Fibroblast of skin of left biceps (primary cell): ENCODE measurements at places on chromosomes 16 and 17.

DNA sequence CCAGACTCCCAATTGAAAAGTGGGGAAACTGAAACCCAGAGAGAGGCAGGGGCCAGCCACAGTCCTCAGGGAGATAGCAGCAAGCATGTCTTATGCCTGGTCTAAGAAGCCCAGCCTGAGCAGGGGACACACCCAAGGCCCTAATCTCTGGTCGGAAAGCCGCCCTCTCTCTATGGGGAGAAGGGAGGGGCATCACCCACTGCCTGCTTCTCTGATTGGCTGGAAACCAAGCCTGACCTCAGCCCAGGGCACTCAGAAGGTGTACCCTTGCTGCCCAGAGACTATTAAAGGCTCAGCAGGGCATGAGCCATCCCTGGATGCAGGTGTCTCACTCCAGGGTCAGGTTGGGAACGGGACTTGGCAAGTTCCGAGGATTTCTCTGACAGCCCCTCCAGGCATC, 5.7 kb upstream of the KRT13 start:
- no peak for DNase-seq

- DNase-seq = no peak
Measured at GRCh38 chr17:70318051-70318450, 148.7 kb downstream of the KCNJ2 start.

GRCh38 chr17:383771-384621, 31.4 kb upstream of the RPH3AL start:
- no peak for DNase-seq

GRCh38 chr17:44353672-44354331, 8.7 kb downstream of the GRN start:
- DNase-seq = no peak

DNA sequence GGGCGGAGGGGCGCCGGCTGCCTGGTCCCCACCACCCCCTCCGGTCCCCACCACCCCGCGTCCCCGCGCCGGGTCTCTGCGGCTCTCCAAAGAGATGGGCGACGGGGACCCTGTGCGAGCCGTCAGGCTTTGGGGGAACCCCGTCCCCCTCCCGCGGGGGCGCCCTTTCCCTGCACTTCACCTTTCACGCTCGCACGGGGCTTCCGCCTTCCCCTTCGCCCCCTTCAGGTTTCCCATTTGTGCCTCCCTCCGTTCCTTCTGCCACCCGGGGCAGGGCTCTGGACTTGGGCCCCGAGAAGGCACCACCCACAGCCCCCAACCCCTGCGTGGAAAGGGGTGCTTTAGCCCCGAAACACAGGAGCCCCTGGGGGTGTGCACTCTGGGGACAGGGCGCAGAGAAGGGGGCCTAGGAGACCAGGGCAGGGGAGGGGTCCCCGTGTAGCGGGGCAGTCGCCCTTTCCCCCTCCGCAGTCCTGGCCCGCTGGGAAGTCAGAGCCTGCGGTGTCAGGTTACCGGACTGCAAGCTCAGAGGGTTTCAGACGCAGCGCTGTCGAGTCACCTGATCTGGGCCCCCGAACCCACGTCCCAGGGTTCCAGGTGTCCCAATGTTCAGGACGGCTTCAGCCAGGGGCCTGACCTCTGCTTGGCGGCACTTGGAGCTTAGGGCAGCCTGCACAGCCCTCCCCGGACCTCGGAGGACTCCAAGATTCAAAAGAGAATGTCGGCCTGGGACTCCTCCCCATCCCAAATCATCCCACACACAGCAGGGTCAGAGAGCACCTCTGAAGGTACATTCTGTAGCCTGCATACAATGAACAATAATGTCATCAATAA, 6.7 kb upstream of the CCDC92B start:
- no peak for DNase-seq

DNA sequence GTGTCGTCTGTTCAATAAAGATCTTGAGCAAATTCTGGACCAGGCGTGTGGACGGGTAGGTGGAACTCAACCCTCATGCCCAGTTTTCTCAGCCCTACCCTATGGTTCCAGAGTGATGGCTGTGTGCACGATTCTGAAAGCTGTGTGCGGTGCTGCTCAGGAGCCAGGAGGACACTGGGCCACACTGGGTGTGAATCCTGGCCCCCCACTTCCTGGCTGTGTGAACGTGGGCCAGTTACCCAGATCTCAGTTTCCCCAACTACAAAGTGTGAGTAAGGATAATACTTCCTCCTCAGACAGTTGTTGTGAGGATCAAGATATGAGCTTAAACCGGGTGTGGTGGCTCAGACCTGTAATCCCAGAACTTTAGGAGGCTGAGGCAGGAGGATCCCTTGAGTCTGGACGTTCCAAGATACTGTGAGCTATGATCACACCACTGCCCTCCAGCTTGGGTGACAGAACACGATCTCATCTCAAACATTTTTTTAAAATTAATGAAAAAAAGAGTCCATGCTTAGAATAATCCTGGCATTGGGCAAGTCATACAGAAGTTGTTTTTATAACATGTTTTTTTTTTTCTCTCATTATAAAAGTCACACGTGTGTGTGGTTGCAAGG, 14.7 kb upstream of the MPRIP start:
- no peak for DNase-seq

GRCh38 chr17:64771980-64772844, 110.1 kb upstream of the SMURF2 start:
- no peak for DNase-seq

- DNase-seq = no peak
Measured at GRCh38 chr17:77786740-77787505, 171.6 kb upstream of the TNRC6C start.

- no peak for DNase-seq
Measured at GRCh38 chr17:46115699-46116098, 77.5 kb downstream of the KANSL1 start.

- no peak for DNase-seq
Measured at GRCh38 chr17:74307984-74308773, 17.8 kb upstream of the KIF19 start.

DNA sequence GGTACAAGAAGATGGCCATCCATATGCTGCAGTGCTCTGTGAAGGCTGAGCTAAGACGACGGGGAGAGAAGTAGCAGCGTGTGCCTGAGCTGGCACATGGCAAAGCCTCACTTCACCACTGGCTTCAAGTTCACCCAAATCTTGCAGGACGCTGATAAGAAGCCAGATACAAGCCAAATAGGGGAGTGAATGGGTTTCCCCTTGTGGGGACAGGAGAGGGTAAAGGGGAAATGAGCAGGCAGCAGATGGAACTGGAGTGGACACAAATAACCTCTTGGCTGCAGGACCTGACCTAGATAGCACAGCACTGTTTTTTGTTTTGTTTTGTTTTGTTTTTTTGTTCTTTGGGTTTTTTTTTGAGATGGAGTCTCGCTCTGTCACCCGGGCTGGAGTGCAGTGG, 21.0 kb upstream of the PITPNA start:
- DNase-seq = no peak

DNA sequence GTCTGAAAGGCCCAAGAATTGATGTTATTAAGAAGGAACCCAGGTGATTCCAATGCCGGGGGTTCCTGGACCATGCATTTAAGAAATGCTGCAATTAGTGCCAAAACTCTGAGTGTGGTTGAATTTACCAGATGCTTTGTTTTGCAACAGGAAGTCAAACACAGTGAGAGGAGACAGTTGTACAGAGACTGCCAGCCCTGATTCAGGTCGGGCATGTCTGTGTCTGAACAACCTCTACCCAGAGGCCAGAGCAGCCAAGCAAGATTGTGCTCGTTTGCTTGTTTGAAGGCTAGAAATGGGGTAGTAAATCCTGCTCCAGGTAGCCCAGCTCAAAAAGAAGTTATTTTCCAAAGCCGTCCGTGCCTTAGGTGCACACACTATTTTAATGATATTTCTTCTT, 412.4 kb upstream of the ERCC4 start:
- DNase-seq = no peak

DNA sequence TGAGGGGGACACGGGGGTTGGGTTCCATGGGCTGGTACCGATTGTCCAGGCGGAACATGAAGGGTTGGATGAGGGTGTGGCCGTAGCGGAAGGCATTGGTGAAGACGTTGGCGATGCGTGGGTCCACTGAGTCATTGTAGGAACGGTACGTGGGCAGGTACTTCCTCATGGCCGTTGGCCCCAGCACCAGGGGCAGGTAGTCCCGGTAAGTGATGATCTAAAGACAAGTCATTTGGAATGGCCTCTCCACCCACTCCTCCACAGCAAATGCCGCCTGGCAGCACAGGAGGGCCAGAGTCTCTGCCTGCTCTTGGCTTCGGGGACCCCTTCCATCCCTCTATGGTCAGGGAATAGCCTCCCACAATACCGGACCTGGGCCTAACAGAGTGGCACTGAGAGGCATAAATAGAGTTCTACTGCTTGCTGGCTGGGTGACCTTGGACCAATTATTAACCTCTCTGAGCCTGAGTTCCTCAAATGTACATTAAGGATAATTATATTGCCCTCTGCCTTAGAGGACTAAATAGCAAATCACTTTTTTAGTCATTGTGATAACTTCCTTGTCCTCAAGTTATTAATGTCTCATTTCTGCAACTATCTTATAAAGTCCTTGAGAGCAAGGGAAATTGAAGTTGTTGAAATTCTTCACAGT, 7.2 kb downstream of the MPO start:
- DNase-seq = no peak

DNA sequence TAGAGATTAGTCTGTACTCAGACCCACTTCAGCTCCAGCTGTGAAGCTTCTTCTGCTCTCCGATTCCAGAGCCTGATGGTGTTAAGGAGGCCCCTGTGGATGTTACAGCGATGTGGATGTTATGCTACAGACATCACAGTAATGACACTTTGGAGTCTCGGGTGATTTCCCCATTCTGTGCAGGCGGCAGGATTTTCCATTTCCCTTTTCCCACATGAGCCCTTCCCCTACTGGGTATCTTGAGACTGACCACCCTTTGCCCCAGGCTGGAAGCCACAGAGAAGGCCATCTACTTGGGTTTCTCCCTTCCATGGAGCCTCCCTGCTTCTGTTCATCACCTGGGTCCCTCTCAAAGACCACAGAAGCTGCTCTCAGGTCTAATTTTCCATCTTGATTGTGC, 78.3 kb downstream of the KCNJ12 start:
- no peak for DNase-seq

- DNase-seq = peak; percentile 31
Measured at GRCh38 chr17:65388911-65389310, 172.5 kb downstream of the AXIN2 start.

- peak; percentile 30 for DNase-seq
Measured at GRCh38 chr17:14330492-14330962, 29.6 kb downstream of the HS3ST3B1 start.

- no peak for DNase-seq
Measured at GRCh38 chr16:20308266-20308665, 19.0 kb downstream of the GP2 start.

DNA sequence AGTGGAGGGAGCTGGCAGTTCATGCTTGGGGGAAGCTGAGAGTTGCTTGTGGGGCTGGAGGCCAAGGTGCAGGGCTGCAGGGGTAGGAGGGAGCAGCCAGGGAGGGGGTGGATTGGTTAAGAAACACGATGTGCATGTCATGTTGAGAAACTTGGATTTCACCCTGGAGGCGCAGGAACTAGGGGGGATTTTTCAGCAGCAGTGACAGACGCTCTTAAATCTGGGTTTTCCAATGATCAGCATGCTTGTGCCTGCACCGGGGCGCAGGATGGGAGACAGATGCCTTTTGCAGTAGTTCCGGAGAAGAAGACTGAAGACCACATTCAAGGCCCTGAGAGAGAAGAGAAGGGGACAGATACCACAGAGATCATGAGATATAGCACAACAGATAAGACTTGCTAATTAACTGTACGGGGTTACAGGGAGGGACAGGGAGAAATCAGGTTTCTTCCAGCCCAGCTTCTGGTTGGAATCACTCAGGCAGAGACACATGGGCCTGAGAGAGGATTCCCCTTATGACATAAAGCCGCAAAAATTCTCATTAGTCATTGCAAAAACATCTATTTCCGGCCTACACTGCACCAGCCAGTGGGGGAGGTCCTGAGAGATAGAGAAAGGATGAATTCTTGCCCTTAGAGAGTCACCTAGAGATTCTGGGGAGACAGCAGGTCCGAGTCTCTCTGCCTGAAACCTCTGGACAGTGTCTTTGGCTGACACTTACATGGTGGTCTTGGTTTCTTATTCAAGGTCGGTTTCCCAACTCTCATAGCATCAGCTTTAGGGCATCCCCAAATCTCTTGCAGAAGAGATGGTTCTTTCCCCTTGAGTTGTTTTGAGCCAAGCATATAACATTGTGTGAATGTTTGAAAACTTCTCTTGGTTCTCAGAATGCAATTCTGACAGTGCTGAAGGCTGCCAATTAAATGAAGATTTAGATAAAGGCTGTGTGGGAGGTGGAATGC, 27.1 kb downstream of the CDH13 start:
- peak; percentile 87 for DNase-seq

- no peak for DNase-seq
Measured at GRCh38 chr16:22220714-22221113, 14.6 kb downstream of the EEF2K start.

- no peak for DNase-seq
Measured at GRCh38 chr17:12046786-12047185, 26.1 kb downstream of the MAP2K4 start.

DNA sequence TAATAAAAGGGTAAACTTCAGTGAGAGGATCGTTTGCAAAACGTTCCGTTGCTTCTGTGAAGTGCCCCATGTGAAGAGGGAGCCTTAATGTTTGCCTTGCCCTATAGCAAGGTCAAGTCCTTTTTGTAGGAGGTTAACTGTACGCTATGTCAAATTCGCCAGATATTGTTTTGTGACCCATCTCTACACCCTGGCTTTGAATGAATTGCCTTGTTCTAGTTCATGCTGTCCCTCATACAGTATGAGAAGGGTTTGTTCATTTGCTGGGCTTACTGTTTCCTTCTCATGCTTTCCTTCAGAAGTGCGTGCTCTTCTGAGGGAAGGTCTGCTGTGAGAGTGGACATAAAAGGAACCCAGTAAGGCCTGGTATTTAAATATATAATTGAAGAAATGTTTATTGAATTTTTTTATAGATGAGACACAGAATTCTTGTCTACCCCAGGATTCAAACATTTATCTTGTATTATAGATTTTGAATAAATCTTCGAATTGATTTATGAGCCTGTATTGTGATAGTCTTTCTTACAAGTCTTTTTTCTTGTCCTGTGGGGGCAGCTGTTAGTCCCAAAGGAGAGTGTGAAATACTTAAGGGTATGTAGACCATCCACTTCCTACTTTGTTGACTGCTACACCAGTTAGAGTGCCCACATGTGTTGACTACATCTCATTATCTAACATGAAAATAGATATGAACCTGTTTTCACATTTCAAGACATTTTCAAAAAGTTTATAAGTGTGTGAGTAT, 1.7 kb downstream of the MAP3K3 start:
- DNase-seq = no peak

DNA sequence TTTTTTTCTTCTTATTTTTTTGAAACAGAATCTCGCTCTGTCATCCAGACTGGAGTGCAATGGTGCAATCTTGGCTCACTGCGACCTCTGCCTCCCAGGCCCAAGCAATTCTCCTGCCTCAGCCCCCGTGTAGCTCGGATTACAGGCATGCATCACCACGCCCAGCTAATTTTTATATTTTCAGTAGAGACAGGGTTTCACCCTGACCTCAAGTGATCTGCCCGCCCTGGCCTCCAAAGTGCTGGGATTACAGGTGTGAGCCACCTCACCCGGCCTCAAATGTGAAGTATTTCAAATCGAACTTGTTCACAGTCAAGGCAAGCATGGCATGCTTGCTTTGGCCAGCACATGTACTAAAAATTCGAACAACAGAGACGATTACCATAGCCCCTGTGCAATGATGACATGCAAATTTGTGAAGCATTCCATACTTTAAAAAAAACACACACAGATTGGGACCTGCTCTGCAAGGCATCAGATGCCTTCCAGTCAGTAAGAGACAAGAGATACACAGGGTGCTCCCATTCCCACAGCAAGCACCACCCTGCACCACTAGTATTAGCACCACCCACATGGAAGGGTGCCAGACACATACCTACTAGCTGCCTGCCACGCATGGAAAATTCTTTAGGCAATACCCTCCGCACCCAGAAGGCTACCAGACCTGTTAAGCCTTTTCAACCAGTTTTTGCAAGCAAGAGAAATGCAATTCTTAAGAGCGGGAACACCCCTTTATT, 47.2 kb downstream of the ANKRD11 start:
- DNase-seq = peak; percentile 23
